Ascending aorta (tissue), 2 donors: ENCODE measurements at places on chromosomes 11 and 22.

DNA sequence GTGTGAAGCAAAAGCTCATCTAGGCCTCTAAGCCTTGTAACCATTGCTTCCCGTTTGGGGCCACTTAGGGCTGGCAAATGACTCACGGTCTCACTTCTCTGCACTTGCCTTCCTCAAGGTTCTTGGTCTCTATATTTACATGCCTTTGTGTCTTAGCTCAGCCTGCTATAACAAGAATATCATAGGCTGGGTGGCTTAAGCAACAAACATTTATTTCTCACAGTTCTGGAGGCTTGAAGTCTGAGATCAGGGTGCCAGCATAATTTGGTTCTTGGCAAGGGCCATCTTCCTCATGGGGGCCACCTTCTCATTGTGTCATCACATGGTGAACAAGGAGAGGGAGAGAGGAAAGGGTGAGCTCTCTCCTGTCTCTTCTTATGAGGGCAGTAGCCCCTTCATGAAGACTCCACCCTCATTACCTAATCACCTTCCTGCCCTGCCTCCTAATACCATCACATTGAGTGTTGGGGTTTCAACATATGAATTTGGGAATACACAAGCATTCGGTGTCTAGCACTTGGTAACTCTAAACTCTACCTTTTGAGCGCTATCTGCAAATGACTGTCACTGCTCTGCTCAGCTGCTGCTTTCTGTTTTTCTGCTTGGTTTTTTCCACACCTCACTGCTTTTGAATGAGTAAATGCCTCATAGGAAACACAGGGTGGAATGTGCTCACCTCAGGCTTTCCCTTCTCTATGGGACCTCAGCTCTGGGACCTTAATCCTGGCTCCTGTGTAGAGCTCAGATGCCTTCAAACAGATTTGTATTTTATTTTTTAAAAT is 16.2 kb upstream of the ME3 start:
- DNase-seq = peak; percentile 74

DNA sequence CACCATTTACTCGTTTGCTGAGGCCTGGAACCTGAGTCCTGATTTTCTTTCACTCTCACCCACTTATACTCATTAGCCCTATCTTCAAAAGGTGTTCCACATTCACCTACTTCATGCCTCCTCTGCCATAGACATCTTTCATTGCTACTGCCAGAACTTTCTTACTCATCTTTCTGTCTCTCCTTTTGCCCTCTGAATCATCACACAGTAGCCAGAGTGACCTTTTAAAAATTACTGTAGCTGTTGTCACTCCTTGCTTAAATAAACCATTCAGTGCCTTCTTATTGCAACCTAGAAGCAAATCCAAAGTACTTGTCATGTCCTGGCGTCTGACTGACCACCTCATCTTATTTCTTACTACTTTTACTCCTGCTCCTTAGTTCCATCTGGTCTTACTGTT is 38.2 kb downstream of the ATXN10 start:
- DNase-seq = no peak

- no peak for DNase-seq
Measured at GRCh38 chr11:92848578-92848977, 120.9 kb upstream of the MTNR1B start.

- DNase-seq = no peak
Measured at GRCh38 chr11:30852091-30852490, 265.9 kb upstream of the MPPED2 start.

DNA sequence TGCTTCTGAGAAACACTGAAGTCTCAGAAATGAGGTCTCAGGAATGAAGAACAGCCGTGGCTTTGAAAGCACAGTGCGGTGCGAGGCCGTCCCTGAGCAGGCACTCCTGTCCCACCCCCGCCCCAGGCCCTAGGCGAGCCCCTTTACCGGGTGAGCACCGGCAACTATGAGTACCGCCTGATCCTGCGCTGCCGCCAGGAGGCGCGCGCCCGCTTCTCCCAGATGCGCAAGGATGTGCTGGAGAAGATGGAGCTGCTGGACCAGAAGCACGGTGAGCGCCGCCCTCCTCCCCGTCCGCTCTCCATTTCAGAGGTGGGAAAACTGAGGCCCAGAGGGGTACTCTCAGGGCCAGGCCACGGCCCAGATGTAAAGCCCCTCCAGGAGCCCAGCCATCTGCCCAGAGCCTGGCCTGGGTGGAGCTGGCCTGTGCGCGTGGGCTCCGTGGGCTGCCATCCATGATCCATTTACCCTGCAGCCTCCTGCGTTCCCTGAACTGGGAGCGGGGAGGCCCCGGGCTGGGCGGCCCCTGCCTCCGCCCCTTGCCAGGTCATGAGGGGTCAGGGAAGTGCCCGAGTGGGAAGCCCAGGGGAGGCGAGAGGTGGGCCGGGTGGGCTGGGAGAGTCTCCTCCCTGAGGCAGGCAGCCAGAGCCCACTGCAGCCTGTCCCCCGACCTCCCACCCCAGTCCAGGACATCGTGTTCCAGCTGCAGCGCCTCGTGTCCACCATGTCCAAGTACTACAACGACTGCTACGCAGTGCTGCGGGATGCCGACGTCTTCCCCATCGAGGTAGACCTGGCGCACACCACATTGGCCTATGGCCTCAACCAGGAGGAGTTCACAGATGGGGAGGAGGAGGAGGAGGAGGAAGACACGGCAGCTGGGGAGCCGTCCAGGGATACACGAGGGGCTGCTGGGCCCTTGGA is 9.5 kb downstream of the SLC16A8 start:
- no peak for DNase-seq

DNA sequence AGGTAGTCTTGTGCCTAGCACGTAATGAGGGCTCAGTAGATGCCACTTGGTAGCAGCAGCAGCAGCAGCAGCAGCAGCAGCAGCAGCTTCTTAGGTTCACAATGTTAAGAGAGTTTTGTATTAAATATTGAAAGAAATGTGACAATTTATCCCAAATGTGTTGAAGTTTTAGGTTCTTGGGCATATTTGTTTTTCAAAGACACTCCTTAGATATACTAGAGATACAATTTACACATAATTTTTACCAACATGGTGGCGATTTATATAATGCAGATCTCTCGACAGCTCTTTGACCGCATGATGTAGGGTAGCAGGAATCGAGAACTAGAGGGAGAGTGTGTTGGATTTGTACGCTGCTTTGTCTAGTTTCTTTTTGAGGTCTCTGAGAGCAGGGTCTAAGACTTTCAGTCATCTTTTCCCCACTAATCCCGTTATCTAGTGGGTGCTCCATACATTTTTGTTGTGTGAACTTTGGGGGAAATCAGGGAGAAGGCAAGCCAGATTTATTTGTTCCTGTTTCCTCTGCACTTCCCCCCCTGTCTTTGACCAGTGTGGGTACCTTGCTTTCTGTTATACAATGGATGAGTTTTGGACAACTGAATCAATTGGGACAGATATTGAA is 1.4 kb downstream of the FDX1 start:
- DNase-seq = no peak

GRCh38 chr11:73009972-73010371 is 132.1 kb downstream of the FCHSD2 start:
- no peak for DNase-seq

GRCh38 chr11:123213307-123213771 is 18.3 kb upstream of the CLMP start:
- no peak for DNase-seq

- peak; percentile 50 for DNase-seq
Measured at GRCh38 chr11:114197799-114198500, 98.2 kb upstream of the NNMT start.

DNA sequence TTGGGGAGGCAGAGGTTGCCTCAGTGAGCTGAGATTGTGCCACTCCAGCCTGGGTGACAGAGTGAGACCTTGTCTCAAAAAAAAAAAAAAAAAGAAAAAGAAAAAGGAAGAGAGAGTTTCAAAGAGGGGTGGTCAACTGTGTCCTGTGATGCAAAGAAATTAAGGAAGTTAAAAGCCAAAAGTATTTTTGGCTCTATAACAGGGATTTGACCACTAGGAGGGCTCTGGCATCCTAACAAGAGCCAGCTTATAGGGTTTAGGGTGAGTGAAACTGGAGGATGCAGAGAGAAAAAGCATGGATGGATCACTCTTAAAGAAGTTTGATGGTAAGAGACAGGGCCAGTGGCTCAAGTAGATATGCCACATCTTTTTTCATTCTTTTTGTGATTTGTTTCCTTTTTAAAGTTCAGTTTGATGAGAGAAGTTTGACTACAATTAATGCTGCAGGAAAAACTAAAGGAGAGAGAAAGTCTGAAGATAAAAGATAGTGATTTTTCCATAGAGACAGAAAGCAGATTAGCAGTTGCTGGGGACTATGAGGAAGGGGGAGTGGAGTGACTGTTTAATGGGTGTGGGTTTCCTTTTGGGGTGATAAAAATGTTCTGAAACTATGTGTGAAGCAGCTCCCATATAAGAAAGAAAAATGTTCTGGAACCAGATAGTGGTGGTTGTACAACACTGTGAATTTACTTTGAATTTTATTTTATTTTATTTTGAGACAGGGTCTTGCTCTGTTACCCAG is 11.1 kb upstream of the MICAL2 start:
- DNase-seq = no peak

DNA sequence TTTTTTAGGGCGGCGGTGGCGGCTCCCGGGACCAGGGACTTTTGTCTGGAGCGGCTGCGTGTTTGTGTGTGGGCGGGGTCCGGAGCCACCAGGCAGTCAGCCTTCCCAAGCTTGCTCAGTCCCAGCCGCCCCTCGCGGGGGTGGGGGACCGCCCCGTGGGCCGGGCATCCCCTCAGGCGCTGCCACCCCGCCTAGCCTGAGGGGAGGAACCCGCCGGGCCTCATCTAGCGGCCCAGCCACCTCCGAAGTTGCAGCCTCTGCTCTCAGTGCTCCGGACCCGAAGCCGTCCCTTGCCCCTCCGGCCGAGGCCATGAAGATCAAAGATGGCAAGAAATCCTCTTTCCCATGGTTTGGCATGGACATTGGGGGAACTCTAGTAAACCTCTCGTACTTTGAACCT is 235.2 kb downstream of the OR4C45 start:
- no peak for DNase-seq

- DNase-seq = no peak
Measured at GRCh38 chr11:93000511-93001476, 31.3 kb downstream of the MTNR1B start.

GRCh38 chr22:23063539-23064380 is 6.6 kb upstream of the GNAZ start:
- no peak for DNase-seq

- DNase-seq = no peak
Measured at GRCh38 chr11:31875866-31876560, 64.9 kb upstream of the PAX6 start.

- peak; percentile 44 for DNase-seq
Measured at GRCh38 chr11:69840371-69841169, 21.4 kb upstream of the FGF3 start.

DNA sequence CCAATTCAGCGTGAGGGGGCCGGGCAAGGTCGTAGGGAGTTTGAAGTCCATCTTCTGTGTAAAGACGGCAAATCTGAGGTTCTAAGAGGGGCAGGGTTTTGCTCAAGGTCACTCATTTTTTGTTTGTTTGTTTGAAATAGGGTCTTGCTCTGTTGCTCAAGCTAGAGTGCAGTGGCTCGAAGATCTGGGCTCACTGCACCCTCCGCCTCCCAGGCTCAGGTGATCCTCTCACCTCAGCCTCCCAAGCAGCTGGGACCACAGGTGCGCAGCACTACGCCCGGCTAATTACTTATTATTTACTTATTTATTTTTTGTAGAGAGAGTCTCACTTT is 355 bp upstream of the AP1B1 start:
- no peak for DNase-seq

- no peak for DNase-seq
Measured at GRCh38 chr11:112369374-112369773, 108.7 kb upstream of the PLET1 start.

- DNase-seq = no peak
Measured at GRCh38 chr22:49998718-49999062, 13.9 kb downstream of the IL17REL start.

DNA sequence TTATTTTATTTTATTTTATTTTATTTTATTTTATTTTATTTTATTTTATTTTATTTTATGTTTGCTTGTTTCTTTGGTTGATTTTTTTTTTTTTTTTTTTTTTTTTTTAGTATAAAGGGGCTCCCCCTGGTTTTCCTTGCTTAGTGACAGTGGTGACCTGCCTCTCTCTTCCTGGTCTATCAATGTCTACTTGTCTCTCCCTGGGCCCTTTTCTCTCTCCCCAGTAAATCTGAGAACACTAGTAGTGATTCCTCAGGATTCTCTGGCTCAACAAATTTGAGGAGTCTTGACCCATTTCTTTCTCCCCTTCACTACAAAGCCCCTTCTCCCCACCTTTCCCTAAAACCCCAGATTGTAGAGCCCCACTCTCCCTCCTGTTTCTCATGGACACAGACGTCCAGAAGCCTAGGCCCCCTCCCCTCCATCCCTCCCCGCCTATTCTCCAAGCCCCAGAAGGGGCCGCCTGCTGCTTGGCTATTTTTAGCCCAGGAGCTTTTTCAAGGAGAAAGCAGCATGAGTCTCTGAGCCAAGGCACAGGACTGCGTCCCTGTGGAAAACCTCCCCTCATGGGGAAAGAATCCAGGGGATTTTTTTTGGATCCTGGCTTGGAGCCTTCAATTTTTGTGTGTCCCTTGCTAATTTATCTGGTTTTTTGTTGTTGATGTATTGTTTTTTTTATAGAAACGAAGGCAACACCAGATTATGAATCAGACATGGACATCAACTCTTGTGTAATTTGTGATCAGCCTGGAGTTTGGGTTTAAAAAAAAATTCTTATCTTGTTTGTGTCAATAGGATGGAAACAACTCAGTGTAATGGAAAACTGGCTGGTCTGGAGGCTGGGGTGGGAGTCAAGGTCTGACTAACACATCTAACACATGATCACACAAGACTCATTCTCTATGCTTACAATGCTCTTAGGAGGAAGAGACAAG is 17.5 kb upstream of the ACCSL start:
- DNase-seq = peak; percentile 92

DNA sequence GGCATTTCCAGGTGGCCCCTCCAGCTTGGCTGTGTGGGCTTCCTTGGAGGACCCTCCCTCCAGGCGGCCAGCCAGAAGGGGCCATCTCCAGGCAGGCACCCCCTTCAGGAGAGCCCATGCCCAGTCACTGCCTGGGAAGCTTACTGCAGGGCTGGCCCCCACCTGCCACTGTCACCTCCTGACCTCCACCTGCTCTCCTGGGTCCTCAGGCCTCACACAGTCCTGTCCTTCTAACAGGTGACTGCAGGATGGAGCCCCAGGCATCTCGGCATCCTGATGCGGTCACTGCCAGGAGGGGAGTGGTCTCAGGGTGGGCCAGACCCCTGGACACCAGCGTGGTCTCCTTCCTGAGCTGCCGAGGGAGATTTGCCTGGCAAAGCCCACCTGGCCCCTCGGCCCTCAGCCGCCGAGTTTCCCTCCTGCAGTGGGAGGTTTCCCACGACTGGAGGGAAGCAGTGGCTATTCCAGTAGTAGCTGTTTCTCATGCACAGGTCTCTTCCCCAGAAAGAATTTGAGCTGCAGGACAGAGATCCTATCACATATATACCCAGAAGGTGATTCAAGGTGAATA is 13.0 kb downstream of the TBX1 start:
- DNase-seq = no peak

GRCh38 chr11:131327421-131327820 is 43.0 kb upstream of the NTM start:
- DNase-seq = no peak

- no peak for DNase-seq
Measured at GRCh38 chr11:47071791-47072261, 104.9 kb downstream of the ARFGAP2 start.
